ENCODE measurements at places on chromosomes 1 and 21.

DNA sequence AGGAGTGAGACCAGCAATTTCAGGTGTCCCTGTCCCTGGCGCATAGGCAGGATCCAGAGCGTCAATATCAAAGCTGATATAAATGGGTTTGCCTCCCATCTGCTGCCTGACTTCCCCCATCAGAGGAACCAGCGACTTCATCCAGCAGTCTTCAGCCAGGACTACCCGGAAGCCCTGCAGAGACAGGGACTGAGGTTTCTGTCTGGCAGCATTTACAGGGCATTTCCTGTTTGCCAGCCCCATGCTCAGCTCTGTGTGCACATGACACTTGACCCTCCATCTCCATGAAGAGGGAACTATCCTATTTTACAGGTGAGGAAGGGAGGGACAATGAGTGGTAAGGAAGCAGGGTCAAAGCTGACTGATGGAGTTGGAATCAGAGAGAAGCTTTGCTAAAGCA lies 7.2 kb downstream of the AGMAT start:
- DNase-seq = no peak

- DNase-seq = no peak
Observed at GRCh38 chr1:22662318-22662717, 9.3 kb downstream of the C1QB start.

DNA sequence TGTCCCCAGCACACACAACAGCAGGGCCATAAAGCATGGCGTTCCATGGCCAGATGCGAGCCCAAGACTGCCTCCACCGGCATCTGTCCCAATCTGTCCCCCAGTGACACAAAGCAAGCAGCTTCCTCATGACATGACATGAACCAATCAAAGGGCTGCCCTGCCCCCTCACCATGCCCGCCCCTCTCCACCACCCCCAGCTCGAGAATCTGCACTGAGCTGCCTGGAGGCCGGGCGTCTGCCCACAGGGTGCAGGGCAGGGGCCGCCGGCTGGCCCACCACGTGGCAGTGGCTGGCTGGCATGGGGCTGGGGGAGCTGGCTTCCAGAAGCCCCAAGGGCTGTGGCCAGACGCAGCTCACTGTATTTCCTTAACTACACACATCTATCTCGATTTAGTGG lies 27.8 kb downstream of the WNT9A start:
- no peak for DNase-seq

DNA sequence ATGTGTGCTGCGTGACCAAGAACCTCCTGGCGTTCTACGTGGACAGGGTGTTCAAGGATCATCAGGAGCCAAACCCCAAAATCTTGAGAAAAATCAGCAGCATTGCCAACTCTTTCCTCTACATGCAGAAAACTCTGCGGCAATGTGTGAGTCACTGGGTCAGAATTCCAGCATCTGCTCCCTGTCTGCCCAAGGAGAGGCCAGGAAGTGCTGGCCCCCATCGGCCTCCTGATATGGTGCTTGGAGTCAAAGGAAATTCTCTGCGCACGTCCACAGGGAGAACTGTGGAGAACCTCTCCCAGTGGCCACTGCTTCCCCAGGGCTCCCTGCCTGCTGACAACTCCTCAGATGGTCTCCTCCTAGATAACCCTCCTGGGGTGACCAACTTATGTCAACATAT lies 25.6 kb upstream of the IL20 start:
- no peak for DNase-seq

DNA sequence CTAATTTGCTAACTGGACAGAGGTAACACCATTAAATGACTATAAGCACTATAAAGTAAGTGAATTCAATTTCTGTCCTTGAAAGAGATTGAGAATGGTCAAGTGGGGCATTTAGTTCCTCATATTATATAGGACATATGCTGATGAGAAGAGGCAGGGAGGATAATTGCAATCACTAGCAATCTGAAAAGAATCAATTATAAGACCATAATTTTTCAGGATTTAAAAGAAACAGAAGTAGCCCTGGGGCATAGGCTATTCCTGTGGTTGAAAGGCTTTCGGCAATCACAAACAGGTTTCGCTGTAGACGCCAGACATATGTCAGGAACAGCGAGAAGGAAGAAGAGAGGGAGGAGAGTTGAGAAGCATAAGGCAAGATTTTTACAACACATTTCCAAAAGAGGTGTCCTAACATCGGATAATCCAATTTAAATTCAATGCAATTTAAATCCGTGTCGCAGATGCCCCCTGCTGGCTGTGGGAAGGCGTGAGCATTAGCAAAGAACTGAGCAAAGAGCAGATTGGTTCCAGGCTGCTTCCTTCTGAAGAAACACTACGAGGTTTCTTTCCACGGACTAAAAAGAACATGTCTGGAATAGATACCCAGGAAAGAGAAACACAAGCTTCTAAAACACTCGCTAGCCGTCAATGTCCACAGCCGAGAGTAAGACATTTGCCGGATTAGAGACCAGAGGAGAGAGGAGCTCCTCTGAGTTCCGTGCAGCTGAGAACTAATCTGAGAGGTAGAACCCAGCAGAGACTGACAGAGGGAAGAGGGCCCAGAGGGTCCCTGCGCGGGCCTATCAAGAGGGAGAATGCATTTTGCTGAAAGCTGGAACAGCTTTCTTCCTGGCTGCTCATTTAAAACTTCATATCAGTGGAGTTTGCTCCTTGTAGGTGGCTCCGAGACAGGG lies 27.9 kb downstream of the RGS5 start:
- peak; percentile 24 for DNase-seq

- DNase-seq = no peak
Observed at GRCh38 chr1:204254031-204254661, 40.4 kb upstream of the GOLT1A start.

Measured in activated CD8-positive, alpha-beta memory T cell treated with anti-CD3 and anti-CD28 coated beads, Interleukin-2, amount 50 U/mL, for 4 hours (primary cell).